ENCODE measurements at places on chromosomes 16 and 17.

- DNase-seq: no peak
These were observed 9.2 kb upstream of the GLIS2 start for GRCh38 chr16:4306470-4307214.

DNA sequence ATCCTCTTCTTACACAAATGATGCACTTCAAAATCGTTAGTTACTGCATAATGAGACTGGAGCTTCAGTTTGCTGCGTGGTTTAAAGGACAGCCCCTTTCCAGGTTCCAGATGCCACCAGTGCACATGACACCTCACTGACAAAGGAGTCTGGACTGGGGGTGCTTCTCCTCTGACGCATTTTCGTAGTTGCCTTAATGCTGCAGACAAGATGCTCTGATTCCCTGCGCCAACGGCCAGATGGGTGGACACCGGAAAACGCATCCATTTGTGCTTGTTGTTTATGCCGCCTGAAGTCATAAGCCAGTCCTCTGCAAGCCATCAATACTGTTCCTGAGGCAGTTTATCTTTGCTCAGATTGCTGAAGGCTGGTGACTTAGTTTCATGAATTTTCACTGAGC, 16.0 kb downstream of the FBXO31 start:
- DNase-seq: no peak

GRCh38 chr17:76848670-76849069, 19.5 kb upstream of the MGAT5B start:
- DNase-seq: no peak

- DNase-seq: no peak
These were observed 40.8 kb upstream of the TAOK1 start for GRCh38 chr17:29349409-29349808.

DNA sequence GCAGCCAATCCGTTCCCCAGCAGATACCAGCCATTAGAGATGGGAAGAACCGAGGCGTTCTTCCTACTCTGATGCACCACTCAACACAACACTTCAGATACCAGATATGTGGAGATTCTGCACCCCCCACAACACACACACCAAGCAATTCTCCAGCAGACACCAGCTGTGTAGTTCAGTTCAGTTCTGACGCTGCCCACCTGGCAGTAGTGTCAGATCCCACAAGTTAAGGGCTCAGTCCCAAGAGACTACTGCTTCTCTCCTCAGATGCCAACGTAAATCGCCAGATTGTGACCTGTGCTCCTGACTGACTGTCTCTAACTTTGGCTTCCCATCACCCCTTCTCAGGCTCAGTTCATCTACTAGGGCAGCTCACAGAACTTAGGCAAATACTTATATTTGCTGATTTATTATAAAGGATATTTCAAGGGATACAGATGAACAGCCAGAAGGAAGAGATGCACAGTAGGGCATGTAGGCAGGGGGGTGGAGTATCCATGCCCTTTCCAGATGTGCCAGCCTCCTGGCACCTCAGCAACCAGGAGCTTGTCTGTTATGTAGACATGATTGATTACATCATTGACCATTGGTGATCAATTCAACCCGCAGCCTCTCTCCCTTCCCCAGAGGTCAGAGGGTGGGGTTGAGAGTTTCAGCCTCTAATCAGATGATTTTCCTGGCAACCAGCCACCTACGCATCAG, 110.6 kb downstream of the PRKCA start:
- no peak for DNase-seq

Data from stimulated activated CD4-positive, alpha-beta T cell treated with anti-CD3 and anti-CD28 coated beads, Interleukin-12 subunit alpha, Interleukin-12 subunit beta, amount 100 ng/mL, for 4 hours (primary cell).